ENCODE measurements at places on chromosomes 3 and 15.

DNA sequence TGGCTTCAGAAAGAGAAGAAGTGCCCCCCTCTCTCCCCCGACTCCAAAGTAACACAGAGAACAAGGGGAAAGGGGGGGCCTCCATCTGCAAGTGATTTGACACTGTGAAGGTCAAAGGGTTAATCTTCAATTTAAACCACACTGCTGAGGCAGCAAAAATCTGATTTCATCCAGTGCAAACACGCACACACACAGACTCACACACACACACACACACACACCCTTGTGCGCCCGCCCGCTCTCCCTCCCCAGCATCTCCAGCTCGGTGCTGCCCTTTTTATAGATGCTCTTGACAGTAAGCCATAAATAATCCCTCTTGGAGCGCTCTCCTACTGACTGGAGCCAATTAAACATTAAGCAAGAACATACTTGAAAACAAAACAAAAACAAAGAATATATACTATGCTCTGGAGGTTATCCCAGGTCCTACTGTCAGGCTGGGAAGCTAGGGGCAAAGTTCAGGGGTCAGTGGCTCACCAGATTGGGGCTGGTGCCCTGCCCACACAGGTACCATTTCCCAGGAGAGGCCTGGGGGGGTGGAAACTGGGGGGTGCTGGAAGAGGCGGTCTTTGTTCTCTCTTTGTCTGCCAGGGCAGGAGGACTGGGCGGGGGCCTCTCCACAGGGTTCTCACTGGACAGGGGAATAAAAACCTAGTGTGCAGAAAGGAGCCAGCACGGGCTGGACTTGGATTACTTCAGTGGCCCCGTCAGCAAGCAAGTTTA is 16.3 kb downstream of the BMF start:
- DNase-seq: no peak

DNA sequence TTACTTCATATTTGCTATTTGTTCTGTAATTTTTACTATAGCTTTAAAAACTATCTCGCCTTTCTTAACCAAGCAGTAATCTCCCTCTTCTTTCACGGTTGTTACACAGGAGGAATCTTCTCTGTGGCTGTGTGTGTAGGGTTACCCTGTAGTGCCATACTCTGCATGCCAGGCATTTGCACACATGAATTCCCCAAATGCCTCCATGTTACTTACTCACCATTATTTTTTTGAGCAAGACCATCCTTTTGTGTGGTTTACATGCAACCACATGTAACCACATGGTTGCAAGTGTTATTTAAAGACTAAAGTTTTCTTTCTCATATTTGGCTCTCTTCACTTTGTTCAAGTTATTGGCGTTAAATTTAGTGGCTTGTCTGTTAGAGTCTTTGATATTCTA is 45.5 kb downstream of the HPS3 start:
- DNase-seq: no peak

DNA sequence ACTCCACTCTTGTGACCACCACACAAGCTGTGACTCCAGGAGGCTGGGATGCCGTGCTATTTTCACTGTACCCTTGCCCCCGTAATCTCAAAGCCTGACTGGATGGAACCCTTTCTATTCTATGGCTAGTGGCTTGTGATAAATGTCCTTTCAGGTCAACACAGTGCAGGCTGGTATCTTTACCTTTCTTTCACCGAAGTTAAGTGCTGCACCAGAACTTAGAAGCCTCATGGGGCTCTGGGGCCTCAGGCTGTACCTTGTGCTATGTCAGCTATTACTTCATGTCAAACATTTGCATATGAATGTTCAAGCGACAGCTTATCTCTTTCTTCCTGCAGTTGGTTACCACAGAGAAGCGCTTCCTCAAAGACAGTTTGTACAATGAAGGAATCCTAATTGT is 66.8 kb downstream of the RPL39L start:
- no peak for DNase-seq

DNA sequence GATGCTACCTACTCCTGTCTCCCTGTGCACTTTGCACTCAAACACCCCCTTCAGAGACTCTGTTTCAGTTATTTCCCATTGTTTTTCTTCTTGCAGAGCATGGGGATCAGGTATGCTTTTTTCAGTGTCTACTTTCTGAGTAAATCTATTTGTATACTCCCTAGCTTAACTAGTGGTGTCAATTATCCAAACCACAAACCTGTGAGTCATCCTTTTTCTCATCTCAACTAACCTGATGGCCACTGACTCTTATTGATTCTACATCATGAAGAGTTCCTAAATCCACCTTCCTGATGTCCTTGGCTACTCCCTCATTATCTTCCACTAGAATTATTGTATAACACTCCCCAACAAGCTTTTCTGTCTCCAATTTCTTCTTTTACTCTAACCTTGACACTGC is 68.0 kb downstream of the DIPK2A start:
- no peak for DNase-seq

DNA sequence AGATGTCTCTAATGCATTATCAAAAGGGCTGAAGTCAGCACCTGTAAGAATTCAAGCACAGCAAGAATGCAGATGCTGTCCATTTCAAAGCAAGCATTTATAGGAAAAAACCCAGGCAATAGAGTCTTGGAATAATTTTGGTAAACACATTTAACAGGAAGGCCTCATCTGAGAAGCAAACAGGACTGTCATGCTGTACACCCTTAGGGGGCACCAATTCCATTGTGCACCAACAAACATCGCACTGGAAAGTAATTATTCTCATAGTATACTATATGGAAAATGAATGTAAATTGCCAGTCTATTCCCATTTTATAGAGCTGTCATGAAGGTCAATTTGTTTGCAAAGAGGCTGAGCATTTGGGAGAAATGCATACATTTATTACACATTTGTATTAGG is 247.3 kb upstream of the SUCLG2 start:
- DNase-seq: no peak

DNA sequence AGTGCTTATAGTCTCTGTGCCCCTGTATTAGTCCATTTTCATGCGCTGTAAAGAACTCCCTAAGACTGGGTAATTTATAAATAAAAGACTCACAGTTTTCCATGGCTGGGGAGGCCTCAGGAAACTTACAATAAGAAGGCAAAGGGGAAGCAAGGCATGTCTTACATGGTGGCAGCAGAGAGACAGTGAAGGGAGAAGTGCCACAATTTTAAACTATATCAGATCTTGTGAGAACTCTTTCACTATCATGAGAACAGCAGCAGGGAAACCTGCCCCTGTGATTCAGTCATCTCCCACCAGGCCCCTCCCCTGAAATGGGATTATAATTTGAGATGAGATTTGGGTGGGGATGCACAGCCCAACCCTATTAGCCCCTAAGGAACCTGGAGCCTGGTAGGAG is 243.2 kb downstream of the EDEM1 start:
- DNase-seq: no peak

- DNase-seq: no peak
Measured at GRCh38 chr3:34872406-34872805, 766.9 kb upstream of the ARPP21 start.

- DNase-seq: no peak
Measured at GRCh38 chr15:22810033-22810852, 23.8 kb downstream of the NIPA1 start.

DNA sequence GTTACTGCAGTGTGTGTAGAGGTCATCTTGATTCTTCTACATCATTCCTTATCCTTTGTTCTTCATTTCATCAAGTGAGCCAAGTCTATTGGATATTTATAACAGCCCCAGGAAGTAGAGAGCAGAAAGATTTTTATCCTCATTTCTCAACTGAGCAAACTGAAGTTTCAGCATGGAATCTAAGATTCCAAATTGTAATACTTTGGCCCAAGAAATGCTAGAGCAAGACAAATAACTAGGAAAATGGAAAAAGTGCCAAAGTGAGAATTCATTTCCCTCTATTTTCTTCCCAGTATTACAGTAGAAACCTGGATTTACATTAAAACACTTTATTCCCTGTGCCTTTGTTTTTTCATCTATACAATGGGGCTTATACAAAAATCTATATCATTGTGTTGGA is 346.8 kb downstream of the ARPP21 start:
- no peak for DNase-seq

DNA sequence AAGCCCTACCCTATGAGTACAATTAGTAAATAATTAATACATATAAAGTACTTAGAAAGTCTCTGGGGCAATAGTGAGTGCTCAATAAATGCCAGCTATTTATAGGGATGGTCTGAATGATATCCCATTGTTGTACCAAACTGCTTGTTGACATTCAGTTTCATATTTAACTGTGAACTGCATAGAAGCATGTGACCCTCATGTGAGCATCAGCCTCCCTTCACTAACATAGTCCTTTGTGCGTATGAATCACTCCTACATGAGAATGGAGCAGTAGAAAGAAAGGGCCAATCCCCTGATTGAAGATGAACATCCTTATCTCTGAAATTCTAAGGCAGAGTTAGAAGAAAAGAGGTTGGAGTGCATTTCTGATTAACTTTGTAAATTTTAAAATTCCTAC is 68.7 kb upstream of the ATP10A start:
- DNase-seq: no peak

- no peak for DNase-seq
Measured at GRCh38 chr3:129793319-129793718, 100.2 kb downstream of the TMCC1 start.

GRCh38 chr3:111151438-111151837 is 79.8 kb downstream of the NECTIN3 start:
- DNase-seq: no peak

- no peak for DNase-seq
Measured at GRCh38 chr15:101156509-101157159, 95.2 kb downstream of the CHSY1 start.

GRCh38 chr15:38555686-38556334 is 8.8 kb downstream of the RASGRP1 start:
- no peak for DNase-seq

DNA sequence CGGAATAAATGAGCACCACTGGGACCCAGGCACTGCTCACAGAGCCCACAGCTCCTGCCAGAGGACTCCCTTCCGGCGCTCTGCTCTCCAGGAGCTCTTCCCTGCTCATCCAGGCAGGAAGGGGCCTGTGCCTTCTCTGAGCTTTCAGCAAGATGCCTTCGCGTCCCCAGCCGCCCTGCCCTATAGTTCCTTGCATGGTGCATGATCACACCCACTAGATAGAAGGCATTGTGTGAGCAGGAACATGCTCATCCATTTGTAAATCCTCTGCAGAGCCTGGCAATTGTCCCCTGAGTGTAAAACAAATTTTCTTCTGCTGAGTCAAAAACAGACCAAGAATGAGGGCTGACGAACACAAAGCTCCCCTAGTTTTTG is 181.6 kb downstream of the MEGF11 start:
- DNase-seq: no peak

DNA sequence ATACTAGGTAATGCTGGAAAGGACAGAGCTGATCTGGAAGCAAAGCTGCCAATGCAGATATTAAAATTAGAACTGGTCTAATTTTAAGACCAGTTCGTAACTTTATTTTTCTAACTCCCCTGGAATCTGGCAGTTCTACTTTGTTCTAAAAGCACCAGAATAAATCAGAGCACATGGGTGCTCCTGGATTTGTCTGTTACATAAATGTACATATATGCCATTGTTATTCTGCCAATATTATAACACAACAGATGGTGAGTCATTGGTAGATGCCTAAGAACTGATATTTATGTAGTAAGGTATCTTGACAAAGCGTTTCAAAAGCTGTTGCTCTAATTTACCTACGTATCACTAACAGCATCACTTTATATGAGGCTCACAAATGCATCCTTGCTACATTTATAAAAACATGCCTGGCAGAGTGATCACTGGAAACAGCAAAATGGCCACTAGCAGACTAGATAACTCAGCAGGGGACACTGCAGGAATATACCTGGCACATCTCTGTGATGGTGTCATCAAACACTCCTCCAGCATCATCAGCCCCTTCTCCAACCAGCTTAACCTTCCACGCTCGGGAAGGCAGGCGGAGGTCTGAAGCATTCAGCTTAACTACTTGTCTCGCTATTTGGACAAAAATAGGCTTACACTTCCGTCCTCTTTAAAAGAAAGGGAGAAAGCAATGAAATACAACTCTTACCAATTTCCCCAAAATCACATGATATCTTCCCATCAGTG is 26.2 kb downstream of the FBXL22 start:
- DNase-seq: no peak

GRCh38 chr15:31481142-31481541 is 154.5 kb downstream of the KLF13 start:
- DNase-seq: no peak

DNA sequence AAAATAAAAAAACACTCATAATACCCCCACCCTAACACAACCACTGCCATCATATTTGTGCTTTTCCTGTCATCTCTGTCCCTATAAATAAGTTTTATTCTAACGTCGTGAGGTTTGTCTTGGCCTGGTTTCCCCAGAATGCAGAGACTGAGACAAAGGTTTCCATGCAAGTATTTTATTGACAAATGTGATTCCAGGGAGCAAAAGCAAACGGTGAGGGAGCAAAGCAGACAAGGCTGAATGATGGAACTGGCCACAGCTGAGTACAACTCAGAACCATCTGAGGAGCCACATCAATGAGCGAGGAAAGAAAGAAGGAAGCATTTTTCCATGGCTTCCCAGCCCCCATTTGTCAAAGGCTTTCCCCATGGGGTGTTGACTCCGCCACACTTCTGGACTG is 37.7 kb upstream of the LARS2 start:
- DNase-seq: no peak

DNA sequence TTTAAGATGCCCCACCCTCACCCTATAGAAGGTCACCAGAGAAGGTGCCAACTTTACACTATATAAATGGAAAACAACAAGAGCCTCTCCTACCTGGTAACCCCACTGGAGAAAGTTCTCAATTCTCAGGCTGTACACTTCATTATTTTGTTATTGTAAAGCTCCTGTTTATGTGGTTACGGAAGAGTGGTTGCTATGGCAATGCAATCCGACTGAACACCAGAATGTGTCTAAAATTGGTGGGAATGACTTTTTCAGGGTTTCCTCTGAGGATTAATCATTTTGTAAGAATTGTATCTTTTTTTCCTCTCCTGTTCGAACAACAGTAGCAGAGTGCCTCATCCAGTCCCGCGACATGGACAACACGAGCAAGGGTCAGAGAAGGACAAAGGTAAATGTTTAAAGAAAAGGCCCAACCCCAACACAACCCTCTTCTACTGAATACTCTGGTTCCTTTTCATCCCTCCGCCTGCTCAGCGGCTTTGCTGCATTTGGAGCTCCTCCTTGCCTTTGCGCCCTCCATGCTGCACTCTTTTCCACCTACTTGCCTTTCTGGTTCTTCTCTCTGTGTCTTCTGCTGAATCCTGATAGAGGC is 45.3 kb downstream of the DGKG start:
- no peak for DNase-seq

GRCh38 chr3:186519021-186519658 is 25.0 kb downstream of the CRYGS start:
- peak; percentile 73 for DNase-seq

DNA sequence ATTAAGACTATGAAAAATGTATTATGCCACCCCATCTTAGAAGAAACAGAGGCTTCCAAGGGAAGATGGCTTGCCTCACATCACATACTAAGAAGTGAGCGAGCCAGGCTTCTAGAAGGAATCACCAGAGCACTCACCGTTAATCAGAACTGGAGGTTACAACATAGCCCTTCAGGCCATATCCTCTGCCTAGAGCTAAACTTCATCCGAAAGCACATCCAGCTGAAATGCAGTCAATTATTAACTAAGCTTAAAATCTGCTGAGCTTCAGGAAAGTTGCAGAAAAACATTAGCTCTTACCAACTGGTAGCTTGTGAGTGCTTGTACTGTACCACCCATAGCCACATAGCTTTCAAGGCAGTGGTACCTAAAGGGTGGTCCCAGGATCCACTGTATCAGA is 483.2 kb downstream of the TBL1XR1 start:
- DNase-seq: no peak

- no peak for DNase-seq
Measured at GRCh38 chr3:131730581-131730980, 227.8 kb upstream of the MRPL3 start.

- no peak for DNase-seq
Measured at GRCh38 chr3:131361464-131362421, 19.8 kb upstream of the NUDT16 start.

All from central memory CD8-positive, alpha-beta T cell (primary cell).